A673 (cell line): ENCODE measurements at places on chromosomes 12 and 14.

DNA sequence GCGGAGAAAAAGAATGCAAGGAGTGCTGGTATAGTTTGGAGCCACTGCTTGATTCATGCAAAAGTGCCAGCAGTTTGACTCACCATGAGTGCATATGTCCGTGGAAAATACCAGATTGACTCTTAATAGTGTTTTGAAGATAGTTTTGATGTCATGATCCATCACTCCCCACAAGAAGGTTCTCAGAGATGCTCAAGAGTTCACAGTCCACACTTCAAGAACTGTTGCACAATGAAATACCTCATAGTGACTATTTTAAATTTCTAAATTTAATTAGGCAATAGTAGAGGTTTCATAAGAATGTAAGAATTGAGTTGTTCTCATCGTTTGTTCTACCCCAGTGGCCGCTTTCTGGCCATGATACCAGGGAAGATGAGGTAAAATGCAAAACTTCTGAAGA is 286.6 kb upstream of the RGS6 start:
- DNase-seq, result no peak

- no peak for DNase-seq
Measured at GRCh38 chr12:131688845-131689154, 22.1 kb upstream of the SFSWAP start.

DNA sequence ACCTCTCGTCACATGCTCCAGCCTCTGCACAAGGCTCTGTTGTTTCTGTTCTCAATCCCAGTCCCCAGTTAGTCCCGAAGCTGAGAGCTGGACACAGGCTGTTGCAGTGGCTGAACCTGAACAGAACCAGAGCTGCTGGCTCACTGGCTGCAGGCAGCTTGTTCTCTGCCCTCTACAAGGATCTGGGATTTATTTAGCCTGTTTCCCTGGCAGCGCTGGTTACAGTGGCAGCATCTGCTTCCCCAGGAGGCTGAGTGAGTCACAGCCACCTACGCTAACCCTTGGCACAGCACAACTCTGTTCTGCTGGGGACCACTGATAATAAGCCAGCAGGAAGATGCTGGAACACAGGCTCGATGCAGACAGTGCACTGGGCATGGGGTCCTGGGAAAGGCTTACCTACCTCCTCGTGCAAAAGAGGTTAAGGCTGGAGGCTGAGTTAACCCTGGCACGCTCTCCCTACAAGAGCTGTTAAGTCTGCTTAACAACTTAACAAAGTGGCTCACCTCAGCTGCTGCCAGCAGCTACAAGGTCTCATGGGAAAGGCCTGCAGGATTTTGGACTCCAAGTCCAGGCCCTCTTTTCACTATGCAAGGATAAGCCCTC is 299.6 kb downstream of the PCNX1 start:
- DNase-seq, result peak; percentile 77

- no peak for DNase-seq
Measured at GRCh38 chr12:104566244-104566993, 109.7 kb downstream of the CHST11 start.

DNA sequence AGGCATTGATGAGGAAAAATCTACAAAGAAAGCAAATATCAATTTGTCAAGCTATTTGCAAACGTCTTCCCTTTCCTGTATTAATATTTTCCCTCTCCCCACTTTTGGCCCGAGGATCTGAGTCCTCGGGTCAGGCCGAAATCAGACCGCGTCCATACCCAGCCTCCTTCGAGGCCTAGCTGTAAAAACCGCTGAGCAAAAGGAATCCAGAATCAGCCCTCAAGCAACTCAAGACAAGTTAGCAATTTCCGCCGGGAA is 353 bp upstream of the MAPK1IP1L start:
- DNase-seq, result no peak

DNA sequence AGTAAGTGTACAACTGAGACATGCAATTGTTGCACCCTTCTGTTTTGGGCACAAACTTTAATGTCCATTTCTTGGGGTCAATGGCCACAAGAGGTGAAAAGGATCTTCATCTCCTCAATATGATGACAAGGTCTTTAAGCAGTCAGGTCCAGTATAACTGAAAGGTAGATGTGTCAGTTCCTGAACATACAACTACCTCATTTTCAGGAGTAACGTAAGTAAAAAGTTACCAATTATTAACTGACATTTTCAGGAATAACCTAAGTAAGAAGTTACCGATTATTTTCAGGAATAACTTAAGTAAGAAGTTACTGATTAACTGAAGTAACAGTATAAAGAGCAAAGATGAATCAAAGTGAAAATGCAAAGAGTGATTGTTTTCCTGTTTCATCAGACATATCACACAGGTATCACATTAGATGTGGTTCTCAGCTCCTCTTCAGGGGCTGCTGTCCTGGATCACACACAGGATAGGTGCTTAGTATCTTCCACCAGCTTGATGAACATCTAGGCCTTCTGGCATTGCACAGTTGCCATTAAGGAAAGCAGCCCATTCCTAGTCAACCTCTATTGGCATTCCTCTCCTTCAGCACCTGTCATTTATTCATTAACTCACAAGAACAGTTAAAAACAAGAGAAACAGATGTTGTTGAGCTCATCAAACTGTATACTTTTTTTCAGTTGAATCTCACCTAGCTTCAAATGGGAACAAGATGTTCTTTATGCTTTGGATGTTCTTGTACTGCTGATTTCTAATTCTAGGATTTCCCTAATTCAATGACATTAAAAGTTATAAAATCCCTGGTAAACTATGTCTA is 200.0 kb downstream of the FOXG1 start:
- DNase-seq, result no peak

DNA sequence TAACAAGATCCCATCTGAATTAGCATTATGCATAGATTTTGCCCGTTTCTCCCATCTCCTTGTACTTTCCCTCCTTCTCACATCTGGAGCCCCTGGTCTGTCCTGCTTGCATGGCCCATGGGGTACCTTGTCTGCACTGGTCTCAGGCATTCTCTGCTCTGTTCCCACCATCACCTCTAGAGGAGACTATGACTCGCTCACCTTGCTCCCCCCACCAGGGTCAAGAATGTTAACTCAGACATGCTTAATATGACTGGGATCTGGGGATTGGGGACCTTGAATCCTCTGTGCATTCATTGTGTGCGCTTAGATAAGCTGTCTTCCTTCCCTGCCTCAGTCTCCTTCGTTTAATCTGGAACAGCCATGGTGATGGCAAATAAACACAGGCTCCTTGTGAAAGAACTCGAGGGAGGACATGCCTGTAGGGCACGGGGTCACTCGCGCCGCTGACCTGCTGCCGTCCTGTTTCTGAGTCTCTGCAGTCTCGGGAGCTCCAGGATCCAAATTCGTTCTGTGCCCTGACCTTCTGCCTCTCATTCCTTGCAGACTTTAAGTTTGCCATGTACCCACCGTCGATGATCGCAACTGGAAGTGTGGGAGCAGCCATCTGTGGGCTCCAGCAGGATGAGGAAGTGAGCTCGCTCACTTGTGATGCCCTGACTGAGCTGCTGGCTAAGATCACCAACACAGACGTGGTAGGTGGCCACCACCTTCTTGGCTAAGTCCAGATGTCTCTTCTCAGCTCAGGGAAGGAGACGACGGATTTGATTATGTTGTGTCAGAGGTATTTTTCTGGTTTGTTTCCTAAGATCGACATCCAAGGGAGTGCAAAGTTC is 15.0 kb downstream of the CCND2 start:
- DNase-seq, result no peak

DNA sequence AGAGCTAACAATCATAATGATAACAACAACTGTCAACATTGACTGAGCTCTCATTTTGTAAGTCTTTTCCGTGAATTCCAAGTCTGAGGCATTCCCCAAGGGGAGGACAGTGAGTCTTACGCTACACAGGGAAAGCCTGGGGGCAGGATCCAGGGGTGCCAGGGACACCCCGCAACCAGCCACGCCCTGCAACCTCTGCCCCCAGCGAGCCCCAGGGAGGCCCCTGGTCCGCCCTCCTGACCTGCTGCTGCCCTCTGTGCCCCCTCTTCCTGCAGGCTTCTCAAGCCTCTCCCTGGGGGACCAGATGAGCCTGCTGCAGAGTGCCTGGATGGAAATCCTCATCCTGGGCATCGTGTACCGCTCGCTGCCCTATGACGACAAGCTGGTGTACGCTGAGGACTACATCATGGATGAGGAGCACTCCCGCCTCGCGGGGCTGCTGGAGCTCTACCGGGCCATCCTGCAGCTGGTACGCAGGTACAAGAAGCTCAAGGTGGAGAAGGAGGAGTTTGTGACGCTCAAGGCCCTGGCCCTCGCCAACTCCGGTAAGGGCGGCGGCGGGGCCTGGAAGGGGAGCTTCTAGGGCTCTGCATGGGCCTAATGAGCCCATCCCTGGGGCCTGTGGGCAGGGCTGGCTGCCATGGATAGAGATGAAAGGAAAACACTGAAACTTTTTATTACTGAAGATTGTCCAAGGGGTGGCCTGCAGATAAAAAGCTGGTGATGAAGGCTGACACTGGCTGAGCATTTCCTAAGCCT is 115.4 kb downstream of the ESRRB start:
- no peak for DNase-seq

DNA sequence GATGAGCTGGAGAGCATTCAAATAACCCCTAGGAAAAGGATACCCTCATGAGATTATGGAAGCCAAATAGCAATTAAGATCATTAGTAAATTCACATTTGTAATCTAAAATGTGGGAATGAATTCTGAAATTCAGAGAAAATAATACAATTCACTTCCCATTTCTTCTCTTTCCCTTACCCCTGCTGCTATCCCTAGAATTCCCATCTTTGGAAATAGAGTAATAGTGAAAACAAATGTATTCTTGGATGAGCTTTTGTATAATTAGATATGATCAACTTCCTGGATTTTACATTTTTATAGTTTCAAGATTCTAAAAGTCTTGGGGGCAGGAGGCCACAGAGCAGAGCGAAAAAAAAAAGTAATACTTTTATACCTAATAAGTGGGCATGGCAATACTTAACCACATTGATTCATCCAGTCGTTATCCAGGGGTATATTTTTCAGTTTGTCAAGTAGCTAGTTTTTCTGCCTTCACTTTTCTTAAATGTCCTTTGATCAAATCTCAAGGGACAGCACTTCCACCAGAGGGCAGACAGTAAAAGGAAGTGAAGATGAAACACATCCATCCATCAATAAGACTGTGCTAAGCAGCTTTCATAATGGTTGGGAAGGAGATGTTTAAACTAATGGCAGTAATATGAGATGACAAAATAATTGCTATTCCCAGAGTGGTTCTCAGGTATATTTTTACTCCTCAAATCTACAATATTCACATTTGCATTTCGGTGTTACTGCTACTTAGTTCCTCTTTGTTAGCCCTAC is 401.3 kb downstream of the DIO2 start:
- peak; percentile 72 for DNase-seq

- no peak for DNase-seq
Measured at GRCh38 chr12:97229004-97229403, 233.6 kb upstream of the RMST start.

DNA sequence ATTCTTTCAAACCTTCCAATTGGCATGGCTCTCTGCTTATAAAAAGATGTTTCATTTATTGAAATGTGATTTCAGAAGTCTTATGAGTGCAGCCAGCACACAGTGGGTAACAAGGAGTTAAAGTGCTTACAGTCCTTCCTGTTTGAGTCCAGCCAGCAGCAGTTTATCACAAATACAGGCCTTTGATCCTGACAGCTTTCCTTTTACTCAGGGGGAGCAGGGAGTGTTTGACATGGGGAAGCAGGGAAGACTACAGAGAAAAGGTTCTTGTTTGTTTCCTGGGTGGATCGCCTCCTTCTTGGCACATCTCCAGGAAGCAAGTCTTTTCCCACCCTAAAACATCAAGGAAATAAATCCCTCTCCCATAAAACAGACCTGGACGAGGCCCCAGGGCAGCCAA is 216.1 kb downstream of the MSRB3 start:
- DNase-seq, result no peak

DNA sequence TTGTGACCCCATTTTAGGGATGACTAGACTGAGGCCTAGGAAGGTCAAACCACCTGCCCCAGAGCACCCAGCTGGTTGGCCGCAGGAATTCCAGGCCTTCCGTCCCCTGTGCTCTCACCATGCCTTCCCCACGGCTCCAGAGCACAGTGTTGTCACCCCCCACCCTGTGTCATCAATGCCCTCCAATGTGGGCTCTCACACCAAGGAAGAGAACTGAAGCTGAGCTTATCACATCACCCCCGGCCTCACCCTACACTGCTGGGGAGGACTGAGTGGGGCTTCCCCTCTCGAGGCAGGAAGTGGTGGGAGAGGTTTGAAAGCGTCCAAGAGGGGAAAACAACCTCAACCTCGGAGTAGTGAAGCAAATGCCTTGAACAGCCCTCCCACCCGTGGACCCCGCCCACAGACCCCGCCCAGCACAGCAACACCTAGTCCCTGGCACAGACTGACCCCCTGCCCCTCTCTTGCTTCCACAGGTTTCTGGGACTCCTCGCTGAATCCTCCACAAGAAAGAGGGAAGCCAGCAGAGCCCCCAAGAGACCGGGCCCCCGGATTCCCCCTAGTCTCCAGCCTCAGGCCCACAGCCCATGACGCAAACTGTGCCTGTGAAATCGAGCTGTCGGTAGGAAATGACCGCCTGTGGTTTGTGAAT is 97.2 kb downstream of the LGMN start:
- DNase-seq, result no peak

DNA sequence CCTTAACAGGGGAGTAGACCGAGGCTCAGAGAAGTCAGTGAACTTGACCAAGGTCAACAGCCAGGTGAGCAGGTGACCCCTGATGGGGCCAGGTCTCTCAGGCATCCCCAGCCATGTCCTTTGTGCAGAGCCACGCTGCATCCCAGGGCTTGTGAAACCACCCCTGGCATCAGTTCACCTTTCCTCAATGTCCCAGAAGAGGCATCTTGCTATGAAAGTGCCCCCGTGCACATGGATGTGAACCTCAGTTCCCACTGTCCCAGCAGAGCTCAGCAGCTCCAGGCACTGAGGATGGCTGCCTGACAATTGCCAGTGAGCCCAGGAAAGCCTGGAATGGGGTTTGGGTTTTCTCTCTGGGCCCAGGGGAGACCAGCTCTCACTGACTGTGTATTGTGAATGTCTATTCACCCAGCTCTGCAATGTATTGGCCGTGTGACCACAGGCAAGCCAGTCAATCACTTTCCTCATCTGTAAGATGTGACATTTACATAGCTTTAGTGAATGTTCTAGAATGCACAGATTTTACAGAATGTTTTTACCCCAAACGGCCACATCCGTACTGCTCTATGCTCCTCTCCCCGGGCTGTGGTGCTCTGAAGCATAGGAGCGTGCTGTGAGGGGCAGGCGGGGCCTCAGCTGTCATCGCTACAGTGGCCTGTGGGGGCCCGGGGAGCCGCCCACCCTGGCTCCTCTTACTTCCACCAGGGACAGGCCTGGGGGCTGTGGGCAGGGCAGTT is 4.9 kb downstream of the CACNA2D4 start:
- no peak for DNase-seq
